Activated gamma-delta T cell treated with Interleukin-2 at 50 U/mL for 16 hours (primary cell): ENCODE measurements at places on chromosomes 1 and 21.

DNA sequence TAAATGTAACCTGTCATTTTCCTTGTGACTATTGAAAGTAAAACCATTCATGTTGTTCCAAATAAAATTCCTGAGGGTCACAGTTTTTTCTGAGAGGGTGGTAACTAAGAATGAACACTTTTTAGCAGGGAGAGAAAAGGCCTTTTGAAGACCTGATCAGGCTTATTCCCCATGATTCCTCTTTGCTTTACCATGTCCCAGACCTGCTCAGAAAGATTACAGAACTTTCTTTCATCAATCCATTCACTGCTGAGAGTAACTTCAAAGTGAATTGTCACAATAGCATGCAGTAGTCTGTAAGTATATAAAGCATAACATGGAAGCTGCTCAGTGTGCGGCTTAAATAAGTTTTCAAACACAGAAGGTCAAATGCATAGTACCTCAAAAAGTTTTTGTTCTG lies 201.5 kb upstream of the COL11A1 start:
- DNase-seq: no peak

- DNase-seq: no peak
These were observed 126.9 kb downstream of the TMEM53 start for GRCh38 chr1:44547361-44547760.

GRCh38 chr21:36171336-36171735 lies 14.7 kb downstream of the DOP1B start:
- DNase-seq: no peak

GRCh38 chr1:110233861-110234260 lies 23.7 kb downstream of the KCNC4 start:
- no peak for DNase-seq

- DNase-seq: no peak
These were observed 40.4 kb downstream of the KCNJ15 start for GRCh38 chr21:38297194-38297631.

DNA sequence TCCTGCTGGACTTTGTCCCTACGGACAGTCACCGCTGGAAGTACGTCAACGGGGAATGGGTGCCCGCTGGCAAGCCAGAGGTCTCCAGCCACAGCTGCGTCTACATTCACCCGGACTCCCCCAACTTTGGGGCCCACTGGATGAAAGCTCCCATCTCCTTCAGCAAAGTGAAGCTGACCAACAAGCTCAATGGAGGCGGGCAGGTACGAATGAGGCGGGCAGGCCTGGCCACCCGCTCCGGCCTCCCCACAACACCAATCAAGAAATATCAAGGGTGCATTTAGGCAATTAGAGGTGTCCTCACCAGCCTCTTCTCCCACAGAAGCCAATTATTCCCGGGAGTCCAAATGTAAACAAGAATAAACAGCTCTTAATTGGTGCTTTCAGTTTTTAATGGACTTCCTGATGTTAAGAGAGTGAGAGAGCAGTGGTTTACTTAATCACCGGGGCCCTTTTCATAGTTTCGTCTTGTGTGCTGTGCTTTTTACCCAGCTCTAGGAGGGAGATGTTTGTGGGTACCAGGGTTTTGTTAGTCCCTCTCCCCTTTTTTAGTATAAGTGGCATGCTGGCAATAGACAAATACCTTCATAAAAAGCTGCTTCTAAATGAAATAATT lies 10.7 kb downstream of the TBX19 start:
- DNase-seq: no peak

DNA sequence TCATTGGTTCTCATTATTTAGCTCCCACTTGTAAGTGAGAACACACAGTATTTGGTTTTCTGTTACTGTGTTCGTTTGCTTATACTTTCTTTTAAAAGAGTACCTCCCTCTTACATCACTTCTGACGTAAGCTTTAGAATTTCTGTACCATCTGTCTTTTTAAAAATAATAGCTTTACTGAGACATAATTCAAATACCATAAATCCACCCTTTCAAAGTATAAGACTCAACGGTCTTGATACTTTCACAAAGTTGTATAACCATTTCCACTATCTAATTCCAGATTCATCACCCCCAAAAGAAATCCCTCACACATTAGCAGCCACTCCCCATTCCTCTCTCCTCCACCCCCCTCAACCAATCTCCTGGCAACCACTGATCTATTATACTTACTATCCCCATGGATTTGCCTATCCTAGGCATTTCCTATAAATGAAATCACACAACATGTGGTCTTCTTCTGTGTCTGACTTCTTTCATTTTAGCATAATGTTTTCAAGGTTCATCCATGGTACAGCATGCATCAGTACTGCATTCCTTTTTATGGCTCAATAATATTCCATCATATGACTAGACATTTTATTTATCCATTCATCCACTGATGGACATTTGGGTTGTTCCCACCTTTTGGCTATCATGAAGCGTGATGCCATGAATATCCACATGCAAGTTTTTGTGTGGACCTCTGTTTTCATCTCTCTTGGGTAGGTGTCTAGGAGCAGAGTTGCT lies 104.7 kb downstream of the HLCS start:
- DNase-seq: no peak

DNA sequence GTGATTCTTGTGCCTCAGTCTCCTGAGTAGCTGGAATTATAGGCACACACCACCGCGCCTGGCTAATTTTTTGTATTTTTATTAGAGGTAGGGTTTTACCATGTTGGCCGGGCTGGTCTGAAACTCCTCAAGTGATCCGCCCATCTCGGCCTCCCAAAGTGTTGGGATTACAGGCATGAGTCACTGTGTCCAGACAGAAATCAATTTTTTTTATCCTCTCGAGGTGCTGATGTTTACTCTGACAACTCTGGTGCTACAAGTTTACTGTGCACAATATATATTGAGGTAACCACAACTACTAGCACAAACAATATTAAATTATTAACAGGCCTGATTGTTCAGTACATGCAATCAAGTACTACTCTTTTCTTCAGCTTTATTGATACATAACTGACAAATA lies 39.7 kb downstream of the F13B start:
- DNase-seq: no peak

DNA sequence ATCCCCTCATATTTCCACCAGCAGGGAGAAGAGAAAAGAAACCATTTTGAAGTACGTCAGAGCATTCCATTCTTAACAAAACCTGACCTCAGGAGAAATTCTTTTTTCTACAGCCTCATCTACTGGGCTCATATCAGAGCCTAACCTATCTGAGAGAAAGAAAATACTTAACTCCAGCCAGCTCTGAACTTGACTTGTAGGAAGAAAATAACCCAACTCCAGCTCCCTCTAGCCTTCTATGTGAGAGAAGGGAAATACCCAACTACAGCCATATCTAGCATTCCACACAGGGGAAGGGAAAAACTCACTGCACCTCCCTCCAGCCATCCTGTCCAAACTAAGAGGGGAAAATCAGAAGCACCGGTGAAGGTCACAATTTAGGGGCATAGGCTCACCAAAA lies 57.7 kb downstream of the SPATA6 start:
- DNase-seq: no peak

DNA sequence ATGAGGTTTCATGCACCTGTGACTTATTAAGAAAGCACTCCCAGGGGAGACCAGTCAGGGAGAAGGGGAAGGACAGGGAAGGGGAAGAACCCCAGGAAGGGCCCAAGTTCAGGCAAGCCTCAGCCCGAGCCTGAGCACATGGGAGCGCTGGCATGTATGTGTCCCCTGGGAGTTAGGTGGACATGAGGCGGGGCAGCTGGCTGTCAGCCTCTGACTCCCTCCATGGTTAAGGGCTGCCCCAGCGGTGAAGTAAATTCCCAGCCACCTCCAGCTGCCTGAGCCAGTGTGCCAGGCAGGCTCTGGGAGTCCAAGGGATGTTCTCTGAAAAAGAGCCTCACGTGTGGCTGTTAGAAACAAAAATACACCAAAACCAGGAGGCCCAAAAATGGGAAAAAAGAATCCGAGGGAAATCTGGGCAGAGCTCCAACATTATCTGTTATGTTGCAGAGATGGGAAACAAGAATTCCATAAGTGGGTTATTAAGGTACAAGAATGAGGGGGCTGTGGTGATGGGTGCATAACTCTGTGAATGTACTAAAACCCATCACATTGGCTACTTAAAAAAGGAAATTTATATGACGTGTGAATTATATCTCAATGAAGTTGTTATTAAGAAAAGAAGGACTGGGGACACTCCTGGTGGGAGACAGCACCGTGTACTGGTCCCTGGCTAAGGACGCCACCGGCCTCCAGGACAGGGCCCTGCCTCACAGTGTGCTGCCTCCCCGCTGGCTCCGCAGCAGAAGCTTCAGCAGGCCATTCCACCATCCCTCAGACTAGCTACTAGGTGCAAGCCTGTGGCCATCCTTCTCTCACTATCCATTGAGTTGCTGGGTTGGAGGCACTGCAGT lies 18.7 kb downstream of the DMRTB1 start:
- no peak for DNase-seq

DNA sequence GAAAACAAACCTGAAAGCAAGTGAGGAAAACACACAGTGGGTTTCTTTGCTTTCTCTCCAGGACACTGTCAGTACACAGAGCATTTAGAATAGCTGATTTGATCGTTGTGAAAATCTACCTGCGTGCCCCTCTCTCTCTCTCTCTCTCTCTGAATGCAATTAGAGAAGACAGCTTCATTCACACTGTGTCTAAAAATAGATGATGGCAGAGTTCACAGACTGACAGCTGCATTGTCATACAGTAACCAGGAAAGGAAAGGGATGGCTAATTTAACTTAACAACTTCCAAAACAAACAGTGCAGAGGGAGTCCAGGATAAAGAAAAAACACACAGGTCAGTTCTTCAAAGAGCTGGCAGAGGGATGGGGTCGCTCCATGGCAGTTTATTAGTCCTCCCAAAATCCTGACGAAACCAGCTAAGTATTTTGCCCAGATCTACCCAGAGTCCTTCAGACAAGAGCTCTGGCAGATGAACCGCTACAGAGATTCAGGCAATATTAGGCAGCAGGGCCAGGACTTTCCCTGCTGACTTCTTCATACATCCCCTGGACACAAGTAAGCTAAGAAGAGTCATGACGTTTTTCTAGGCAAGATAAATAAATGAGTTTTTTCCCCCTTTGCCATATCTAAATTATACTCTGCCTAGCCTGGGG lies 58.9 kb downstream of the WLS start:
- DNase-seq: no peak

- DNase-seq: peak; percentile 43
These were observed 29.1 kb downstream of the STPG1 start for GRCh38 chr1:24384251-24385090.
